ENCODE measurements at places on chromosomes 7 and 10.

- no peak for DNase-seq
These were observed 45.5 kb downstream of the VWA2 start for GRCh38 chr10:114284346-114285071.

DNA sequence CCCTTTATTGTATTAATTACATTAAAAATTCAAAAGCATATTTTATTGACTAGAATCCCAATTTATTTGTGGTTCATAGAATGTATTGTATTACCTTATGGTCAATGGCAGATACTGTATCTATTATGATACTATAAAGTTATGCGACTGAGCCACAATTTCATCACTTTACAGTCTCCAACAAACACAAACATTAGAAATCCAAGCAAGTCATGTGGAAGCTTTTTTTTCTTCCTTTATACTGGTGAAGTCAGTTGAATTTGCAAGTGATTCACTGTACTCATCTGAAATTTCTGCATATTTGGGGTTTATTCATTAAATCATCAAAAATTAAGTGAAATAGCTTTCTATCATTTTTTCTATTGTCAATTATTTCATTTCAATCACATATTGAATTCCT is 54.3 kb downstream of the BMPER start:
- DNase-seq, result no peak

GRCh38 chr10:11975795-11976194 is 66.8 kb downstream of the UPF2 start:
- DNase-seq, result no peak

- DNase-seq, result no peak
These were observed 10.2 kb downstream of the CPA1 start for GRCh38 chr7:130390486-130390885.
